Panc1 (cell line): ENCODE measurements at places on chromosomes 3 and 15. TPM values are rescaled to one million over a fixed set of nuclear protein-coding genes. Genes with fewer than 3 reads are reported as not detected.

Gene CTXN2
- total RNA-seq: 0.05 TPM

Gene GXYLT2
- 6.1 TPM for total RNA-seq

- no peak overlapping the region for H3K4me3 ChIP-seq
- H3K36me3 ChIP-seq: no peaks in the 10 kb centered on the region
- no peaks in the 10 kb centered on the region for H3K27me3 ChIP-seq
- no peak for DNase-seq
These were observed 172.4 kb downstream of the DCLK3 start for GRCh38 chr3:36591959-36592358.

- no peaks in the 10 kb centered on the region for H3K27me3 ChIP-seq
- DNase-seq: no peak
- no peak within 1 kb of the TSS for H3K27ac ChIP-seq
- no peak within 1 kb of the TSS; the same call in 1 of the 2 replicates for H3K4me3 ChIP-seq
These were observed at the start of gene GRIP2 for GRCh38 chr3:14539742-14540491. TSS of gene GRIP2 (minus strand) at chr3:14540342. CDS start at chr3:14540308, 34 bp downstream.

GRCh38 chr3:25448750-25449692, 21.0 kb downstream of the RARB start:
- no peaks in the 10 kb centered on the region for H3K27me3 ChIP-seq
- no peak for DNase-seq
- H3K36me3 ChIP-seq: no peaks in the 10 kb centered on the region
- H3K4me1 ChIP-seq: no peaks in the 10 kb centered on the region
- no peak overlapping the region for H3K27ac ChIP-seq
- no peak overlapping the region for H3K4me3 ChIP-seq

DNA sequence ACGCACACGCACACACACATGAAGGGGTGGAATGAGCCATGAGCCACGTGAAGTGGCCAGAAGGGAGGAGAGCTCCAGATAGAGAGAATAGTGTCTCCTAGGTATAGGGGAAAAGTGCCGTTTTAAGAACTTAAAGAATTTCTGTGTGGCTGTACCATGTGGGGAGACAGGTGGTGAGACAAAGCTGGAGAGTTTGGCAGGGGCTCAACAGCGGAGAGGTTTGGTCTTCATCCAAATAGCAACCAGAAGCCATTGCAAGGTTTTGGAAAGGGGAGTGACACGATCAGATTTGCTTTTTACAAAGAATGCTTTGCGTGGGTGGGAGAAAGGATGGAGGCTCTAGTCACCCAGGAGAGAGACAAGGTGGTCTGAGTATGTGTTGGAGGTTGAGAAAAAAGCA, 146.0 kb downstream of the IL20RB start:
- DNase-seq: no peak
- no peaks in the 10 kb centered on the region for H3K4me1 ChIP-seq
- H3K27me3 ChIP-seq: peaks cover 34% of the 10 kb centered on the region
- no peak overlapping the region for H3K27ac ChIP-seq
- no peaks in the 10 kb centered on the region for H3K36me3 ChIP-seq

Gene ZBTB47
- total RNA-seq: 3.6 TPM

Gene BCL2A1
- total RNA-seq: 4.7 TPM

Gene PARP15
- 0.21 TPM for total RNA-seq

DNA sequence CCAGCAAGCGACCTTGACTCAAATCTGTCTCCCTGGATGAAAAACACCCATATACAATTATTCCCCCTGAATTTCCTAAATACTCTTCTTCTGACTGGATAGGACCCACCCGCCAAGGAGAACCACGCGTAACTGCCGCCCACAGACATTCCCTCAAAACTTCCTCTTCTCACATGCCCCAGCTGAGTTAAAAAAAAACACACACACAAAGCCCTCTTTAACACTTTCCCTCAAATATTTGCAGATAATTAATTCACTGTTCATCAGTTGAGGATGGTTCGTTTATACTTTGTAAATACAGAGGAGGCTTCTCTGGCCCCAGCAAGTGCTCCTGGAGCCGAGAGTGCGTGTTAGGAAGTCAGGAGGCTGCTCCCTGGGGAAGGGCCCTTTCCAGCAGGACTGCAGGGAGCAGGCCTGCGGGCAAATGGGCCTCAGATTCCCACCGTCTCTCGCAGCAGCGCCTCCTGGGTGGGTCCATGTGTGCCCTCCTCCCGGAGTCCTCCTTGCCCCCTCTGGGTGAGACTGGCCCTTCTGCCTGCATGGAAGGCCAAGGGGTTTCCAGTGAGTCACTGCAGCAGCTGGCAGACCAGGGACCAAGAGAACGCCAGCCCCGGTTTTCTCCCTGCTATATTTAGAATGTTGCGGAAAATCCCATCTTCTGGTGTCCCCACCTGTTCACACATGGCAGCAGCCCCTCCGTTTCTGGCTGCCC, 46.8 kb downstream of the MGLL start:
- peaks cover 7% of the 10 kb centered on the region; the same call in 1 of the 2 replicates for H3K4me1 ChIP-seq
- H3K4me3 ChIP-seq: no peak overlapping the region
- peak overlapping the region; percentile 32; the same call in 1 of the 2 replicates for H3K27ac ChIP-seq
- no peaks in the 10 kb centered on the region for H3K27me3 ChIP-seq

Gene ITGB5
- 446 TPM for total RNA-seq

DNA sequence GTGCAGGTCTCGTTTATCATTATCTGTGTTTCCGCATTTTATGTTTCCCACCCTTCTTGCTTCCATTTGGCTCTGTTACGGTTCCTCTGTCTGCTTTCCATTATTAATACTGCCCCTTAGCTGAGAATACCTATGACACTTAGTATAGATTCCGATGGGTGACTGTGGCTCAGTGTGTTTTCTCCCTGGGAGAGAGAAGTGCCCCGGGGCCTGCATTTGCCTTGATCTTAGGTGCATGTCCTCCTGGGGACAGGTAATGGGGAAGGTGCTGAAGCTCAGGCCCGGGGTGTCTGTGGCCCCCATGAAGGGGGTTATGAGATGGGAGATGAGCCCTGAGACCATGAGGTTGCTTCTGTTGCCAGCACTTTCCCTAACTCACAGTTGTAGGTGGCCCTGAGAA, 43.4 kb upstream of the PCSK6 start:
- no peaks in the 10 kb centered on the region for H3K36me3 ChIP-seq
- H3K4me1 ChIP-seq: no peaks in the 10 kb centered on the region
- H3K27ac ChIP-seq: no peak overlapping the region
- no peak overlapping the region for H3K4me3 ChIP-seq
- H3K27me3 ChIP-seq: no peaks in the 10 kb centered on the region

Gene MINAR1
- 0.62 TPM for total RNA-seq

Gene ASB14
- not detected for total RNA-seq

DNA sequence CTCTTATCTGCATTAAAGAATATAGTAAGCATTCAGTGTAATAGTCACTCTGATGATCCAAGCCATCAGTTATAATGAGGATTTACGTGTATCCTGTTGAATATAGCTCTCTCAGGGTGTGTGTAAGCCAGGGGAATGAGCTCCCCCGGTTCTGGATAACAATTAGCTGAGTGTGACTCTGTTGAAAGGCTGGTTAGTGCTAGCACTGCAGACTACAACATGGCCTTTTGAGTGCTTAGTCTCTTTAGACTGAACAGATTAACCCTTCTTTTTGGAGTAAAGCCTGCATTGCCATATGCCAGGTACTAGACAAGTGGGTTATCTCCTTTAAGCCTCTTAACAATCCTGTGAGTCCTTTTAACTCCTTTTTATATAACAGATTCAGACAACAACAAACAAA, 119.5 kb downstream of the TMEM108 start:
- H3K36me3 ChIP-seq: no peaks in the 10 kb centered on the region
- no peaks in the 10 kb centered on the region for H3K27me3 ChIP-seq
- H3K27ac ChIP-seq: no peak overlapping the region
- DNase-seq: no peak

- no peaks in the 10 kb centered on the region for H3K36me3 ChIP-seq
- DNase-seq: no peak
These were observed 103.7 kb downstream of the MEGF11 start for GRCh38 chr15:66149871-66150270.

Gene KNG1
- 0.23 TPM for total RNA-seq

Gene TEX9
- 4.1 TPM for total RNA-seq

DNA sequence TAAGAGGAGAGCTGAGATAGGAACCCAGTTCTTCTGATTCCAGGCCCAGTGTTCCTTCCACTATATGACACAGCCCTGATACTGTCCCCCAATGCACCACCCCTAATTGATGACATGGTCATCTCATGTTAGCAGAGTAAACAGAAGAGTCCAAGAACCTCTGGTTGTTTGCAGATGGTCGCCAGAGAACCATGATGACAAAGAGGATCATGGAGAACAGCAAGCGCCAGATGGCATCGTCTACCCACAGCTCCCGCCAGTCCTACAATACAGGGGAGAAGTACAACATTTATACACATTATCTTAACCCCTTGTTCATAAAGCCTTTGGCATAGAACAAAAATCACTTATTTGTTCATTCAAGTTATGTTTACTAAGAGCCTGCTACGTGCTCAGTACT, 18.5 kb upstream of the VPS39 start:
- no peaks in the 10 kb centered on the region for H3K27me3 ChIP-seq
- H3K27ac ChIP-seq: no peak overlapping the region
- H3K4me3 ChIP-seq: no peak overlapping the region
- H3K36me3 ChIP-seq: peaks cover 31% of the 10 kb centered on the region

DNA sequence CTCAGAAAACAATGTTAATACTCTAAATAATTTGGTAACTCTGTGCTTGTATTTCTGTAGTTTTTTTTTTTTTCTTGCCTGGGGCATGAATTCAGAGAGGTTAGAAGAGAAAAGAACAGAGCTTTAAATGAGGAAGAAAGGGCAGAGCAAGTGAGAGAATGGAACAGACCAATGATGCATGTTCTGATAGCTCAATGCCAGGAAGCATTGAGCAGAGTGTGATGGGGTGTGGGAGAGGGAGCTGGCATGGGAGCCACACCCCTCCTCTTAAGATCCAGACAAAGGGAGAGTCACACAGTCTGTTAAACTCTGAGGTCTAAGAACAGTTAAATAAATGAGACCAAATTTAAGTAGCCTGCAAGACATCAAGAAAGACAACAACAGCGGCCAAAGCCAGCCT, 538.6 kb downstream of the TUSC7 start:
- no peak overlapping the region for H3K4me3 ChIP-seq
- H3K36me3 ChIP-seq: no peaks in the 10 kb centered on the region
- no peak overlapping the region for H3K27ac ChIP-seq
- no peak for DNase-seq
- no peaks in the 10 kb centered on the region for H3K27me3 ChIP-seq

GRCh38 chr3:9727041-9727595, 4.4 kb upstream of the BRPF1 start:
- H3K4me3 ChIP-seq: no peak overlapping the region
- no peak for DNase-seq
- H3K27ac ChIP-seq: no peak overlapping the region
- no peaks in the 10 kb centered on the region for H3K27me3 ChIP-seq
- no peaks in the 10 kb centered on the region; the same call in 1 of the 2 replicates for H3K36me3 ChIP-seq

DNA sequence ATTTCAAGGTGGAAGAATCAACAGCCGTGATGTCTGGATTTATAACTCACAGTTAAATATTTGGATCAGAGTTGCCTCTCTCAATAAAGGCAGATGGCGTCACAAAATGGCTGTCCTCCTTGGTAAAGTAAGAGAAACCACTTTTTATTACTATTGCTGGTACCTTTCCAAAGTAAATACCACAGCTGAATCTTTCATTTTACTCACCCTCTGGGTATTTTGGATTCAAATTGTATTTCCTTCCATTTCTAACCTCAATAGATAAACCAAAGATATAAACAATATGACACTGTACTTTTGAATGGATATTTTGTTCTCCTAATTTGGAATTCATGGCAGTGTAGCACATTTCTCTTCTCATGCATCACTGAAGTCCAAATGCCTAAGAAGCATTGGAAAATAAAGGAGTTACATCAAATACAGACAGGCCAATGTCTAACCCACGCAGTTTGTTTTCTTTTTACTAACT, 29.5 kb downstream of the KLHL24 start:
- no peak overlapping the region for H3K4me3 ChIP-seq
- H3K27ac ChIP-seq: no peak overlapping the region
- DNase-seq: peak; percentile 41
- no peaks in the 10 kb centered on the region for H3K36me3 ChIP-seq
- H3K4me1 ChIP-seq: peaks cover 6% of the 10 kb centered on the region; the same call in 1 of the 2 replicates

DNA sequence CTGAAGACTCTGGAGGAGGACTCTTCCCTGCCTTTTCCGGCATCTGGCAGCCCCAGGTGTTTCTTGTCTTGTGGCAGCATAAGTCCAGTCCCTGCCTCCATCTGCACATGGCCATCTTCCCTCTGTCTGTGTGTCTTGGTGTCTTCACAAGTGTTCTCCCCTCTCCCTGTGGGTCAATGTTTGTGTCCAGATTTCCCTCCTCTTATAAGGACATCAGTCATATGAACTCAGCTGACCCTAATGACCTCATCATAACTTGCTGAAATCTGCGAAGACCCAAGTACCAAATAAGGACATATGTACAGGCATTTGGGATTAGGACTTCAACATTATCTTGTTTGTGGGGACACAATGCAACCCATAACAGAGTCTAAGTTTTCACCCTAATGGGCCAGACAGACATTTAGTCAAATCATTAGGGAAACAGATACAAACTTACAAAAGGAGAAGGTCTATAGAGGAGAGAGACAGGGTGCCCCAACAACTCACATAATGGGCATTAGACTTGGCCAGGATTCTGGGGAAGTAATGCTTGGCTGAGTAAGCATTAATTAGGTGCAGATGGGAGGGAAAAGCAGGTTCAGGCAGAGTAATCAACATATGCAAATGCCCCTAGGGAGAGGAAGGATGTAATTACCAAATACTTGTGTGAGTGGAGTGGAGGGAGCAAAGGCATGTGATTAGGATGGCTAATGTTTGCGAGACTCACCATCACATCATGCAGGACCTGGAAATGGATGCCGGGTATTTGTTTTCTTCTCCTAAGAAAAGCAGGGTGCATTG, 372.8 kb upstream of the TBL1XR1 start:
- DNase-seq: no peak
- H3K4me1 ChIP-seq: no peaks in the 10 kb centered on the region
- no peak overlapping the region for H3K4me3 ChIP-seq
- no peaks in the 10 kb centered on the region for H3K36me3 ChIP-seq
- H3K27me3 ChIP-seq: no peaks in the 10 kb centered on the region

Gene ZNF385D
- 13.0 TPM for total RNA-seq

Gene C2CD4A
- total RNA-seq: 0.15 TPM

DNA sequence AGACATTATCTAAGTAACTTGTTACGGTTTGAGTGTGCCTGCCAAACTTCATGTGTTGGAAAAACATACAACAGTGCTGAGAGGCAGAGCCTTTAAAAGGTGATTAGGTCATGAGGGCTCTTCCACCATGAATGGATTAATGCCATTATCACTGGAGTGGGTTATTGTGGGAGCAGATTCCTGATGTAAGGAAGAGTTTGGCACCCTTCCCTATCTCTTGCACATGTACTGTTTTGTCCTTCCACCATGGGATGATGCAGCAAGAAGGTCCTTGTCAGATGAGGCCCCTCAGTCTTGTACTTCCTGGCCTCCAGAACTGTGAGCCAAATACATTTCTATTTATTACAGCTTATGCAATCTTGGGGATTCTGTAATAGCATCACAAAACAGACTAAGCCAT, 413.9 kb downstream of the EPHA3 start:
- no peak overlapping the region for H3K27ac ChIP-seq
- no peaks in the 10 kb centered on the region for H3K36me3 ChIP-seq

DNA sequence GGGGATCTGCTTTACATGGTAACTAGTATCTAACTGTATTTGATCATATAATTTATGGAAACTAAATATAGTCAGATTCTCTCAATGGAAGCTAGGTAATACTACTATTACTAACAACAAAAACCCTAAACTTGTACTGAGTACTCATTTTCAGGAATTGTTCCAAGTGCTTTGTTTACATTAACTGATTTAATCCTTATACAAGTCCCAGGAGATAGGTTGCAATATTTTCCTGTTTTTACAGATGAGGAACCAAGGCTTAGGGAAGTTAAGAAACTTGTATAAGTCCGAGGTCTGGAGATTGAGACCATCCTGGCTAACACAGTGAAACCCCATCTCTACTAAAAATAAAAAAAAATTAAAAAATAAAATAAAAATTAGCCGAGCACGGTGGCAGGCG, 7.5 kb upstream of the MTHFS start:
- no peaks in the 10 kb centered on the region for H3K27me3 ChIP-seq
- no peaks in the 10 kb centered on the region; the same call in 1 of the 2 replicates for H3K36me3 ChIP-seq
- no peak overlapping the region for H3K4me3 ChIP-seq
